ENCODE measurements at places on chromosomes 2 and 18.
A peak's percentile ranks its signal among the peaks of the same experiment; 100 is the strongest.

DNA sequence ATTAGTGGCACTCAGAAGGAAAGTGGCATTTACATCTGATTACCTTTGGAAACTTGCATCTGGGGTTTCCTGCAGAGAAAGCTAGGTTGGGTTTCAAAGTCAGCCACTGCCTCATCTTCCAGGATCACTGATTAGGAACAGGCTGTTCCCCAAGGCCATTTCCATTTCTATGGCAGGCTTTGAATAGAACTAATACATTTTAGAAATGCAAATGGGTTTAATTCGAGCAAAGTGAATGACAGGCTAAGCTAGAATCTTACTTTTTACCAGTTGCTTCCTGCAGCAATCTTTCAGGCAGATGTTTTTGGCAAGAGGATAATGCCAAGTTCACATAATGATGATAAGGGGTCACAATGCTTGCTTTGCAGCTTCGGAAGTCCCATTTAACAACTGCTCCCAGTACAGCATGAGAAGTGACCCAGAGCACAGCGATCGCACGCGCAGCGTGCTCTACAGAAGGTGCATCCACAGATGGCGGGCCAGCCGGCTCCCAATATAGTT is 336.7 kb downstream of the LPIN1 start:
- no peak for DNase-seq

- no peak for DNase-seq
Measured at GRCh38 chr2:25586726-25587144, 86.6 kb downstream of the DTNB start.

DNA sequence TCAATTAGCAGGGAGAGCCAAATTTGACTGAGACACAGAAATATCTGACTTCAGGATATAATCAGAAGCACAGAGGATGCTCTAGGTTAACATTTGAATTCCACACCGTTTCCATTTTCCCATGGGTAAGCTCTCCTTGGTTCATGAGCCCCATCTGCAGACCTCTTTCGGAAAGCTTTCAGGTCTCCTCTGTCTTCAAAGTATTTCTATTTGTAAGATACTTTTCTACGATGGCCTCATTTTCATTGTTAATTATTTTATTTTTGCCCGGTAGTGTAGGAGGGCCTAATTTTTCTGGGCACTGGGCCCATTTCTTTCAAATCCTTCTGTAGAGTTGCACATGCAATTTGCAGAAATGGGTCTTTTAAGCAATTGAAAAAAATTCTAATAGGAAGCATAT is 53.8 kb downstream of the LRPPRC start:
- no peak for DNase-seq

- DNase-seq = no peak
Measured at GRCh38 chr2:197973772-197974171, 169.4 kb downstream of the PLCL1 start.

- no peak for DNase-seq
Measured at GRCh38 chr2:29013057-29013780, 32.1 kb downstream of the TOGARAM2 start.

GRCh38 chr2:25331686-25332365 is 9.9 kb downstream of the DNMT3A start:
- DNase-seq = no peak

- no peak for DNase-seq
Measured at GRCh38 chr2:36371928-36372391, 16.4 kb downstream of the CRIM1 start.

DNA sequence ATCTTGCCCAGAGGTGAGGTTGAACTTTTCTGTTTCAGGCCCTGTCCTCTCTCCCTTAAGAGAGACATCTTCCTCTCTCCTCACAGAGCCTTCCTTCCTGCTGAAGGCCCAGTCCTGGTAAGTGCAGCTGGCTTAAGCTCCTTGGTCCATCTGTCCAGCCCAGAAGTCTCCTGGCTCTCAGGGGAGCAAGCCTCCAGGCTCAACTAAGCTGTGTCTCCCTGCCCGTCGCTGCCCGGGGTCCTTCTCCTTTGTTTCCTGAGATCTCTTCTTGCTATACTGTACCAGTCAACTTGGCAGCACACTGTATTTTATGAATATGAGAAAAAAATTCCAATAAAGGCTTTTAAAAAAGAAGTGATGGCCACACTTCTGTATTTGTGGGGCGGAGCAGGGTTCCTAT is 77.4 kb downstream of the KCNF1 start:
- DNase-seq = no peak

DNA sequence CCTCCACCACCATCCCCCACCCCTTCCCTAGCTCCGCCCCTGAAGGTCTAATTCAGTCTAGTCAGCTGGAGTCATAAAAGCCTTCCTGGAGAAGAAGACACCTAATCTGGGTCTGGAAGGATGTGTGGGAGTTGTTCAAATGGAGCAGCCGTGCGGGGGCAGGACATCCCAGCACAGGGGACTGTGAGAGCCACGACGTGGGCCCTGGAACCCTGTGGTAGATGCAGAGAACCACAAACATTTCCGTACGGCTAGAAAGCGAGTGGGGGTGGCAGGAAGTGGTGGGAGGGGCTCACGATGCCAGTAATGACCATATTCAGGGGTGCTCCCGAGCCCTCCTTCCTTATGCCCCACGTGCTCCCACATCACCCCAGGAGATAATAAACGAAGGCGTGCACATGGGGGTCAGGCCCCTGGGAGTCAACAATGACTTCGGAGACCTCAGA is 20.9 kb upstream of the COL6A3 start:
- DNase-seq = peak; percentile 48

DNA sequence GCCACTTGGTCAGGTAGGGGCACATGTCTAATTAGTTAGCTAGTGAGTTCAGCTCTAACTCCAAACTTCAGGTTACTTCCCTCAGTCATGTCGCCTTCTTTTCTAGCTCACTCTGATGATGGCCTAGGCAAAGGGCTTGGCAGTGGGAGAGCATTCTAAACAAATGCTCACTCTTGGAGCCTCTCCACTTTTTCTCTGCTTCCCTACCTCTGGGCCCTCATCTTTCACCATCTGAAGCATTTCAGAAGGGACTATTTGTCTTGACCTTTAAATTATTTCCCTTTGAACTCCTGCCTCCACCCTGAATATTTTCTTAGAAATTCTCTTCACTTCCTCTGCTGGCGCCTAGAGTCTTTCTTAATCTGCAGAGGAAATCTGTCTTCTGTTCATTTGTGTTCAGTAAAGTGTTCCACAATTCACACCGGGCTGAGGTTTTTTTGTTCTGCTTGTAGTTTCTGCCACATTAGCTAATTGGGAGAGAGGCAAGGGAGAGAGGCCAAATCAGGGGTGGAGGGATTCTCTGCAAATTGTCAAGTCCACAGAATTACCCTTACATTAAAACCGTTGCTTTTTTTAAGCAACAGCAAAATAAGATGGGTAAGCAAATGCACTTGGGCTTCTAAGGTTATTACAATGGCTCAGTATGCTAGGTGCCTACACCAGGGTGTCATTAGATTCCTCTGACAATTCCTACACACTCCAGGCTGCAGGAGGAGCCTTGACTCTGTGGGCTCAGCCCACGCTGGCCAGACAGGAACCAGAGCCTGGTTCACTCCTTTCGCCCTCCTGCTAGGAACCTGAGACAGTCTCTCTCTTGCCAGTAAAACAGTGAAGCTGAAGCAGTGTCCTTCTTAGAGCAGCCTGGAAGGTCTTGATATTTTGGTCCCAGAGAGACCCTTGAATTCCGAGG is 5.5 kb downstream of the MSGN1 start:
- no peak for DNase-seq

DNA sequence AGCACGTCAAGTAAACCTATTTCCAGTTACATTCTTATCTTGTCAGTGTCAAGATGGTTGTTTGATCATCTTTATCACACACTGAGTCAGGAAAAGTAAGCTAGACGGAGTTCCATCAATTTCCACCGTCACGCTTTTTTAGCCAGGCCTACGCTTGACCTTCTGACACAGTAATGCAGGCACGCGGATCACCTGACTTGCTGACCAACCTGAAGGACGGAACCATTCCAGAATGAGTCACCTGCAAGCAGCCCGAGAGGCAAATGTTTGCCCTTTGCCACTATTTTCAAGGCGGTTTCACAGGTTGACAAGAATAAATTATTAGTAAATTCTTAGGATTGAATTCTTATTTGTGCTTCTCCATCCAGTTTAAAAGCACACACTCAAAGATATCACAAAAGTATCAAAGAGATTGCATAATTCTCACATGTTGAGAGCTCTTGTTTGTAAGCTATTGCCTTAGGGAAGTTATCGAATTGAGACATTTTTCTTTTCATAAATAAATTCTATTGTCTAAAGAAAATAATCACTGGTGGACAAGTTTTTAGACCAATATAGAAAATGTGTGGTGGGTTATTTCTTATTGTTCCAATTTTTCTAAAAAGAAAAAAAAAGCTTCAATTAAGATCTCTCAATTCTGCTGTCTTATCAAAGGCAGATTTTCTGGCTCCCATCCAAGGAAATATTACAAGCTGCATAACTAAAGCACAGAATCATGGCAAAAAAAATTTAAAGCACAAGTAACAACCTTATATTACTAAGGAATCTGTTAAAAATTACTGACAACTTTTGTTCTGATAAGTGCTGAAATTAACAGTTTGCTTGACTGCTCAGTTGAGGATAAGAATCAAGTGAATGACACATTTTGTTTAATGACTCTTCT is 31.9 kb downstream of the UXS1 start:
- no peak for DNase-seq
